Chondrocyte (in vitro differentiated cells): ENCODE measurements at places on chromosomes 1 and 21. TPM values are rescaled to one million over a fixed set of nuclear protein-coding genes. Genes with fewer than 3 reads are reported as not detected.

The SAMD11 gene
- 3.1 to 73.8 TPM (median 3.4 TPM) in 3 replicates for total RNA-seq

The GCSAML gene
- not detected in 3 replicates for total RNA-seq

The CRNN gene
- total RNA-seq: not detected in 3 replicates

The HSD17B7 gene
- total RNA-seq: 4.9 to 7.8 TPM (median 5.9 TPM) in 3 replicates

The CD52 gene
- not detected in 3 replicates for total RNA-seq

The CYP4X1 gene
- total RNA-seq: 1.0 to 1.1 TPM (median 1.1 TPM) in 3 replicates

The CXADR gene
- 0.08 to 0.75 TPM (median 0.17 TPM) in 3 replicates for total RNA-seq

The CFHR5 gene
- total RNA-seq: not detected in 3 replicates

The UMODL1 gene
- total RNA-seq: 0.29 TPM in 1 of 3 replicates, not detected in the others

The LCE1E gene
- total RNA-seq: not detected in 3 replicates

The MANEAL gene
- 3.9 to 4.2 TPM (median 4.0 TPM) in 3 replicates for total RNA-seq

The ARHGAP30 gene
- total RNA-seq: not detected in 3 replicates

The OR2T34 gene
- not detected in 3 replicates for total RNA-seq

The TRAF3IP3 gene
- not detected in 3 replicates for total RNA-seq
